NCI-H748 treated with DMSO at 0.1 percent for 48 hours (cell line): ENCODE measurements at places on chromosomes 3 and 15.

DNA sequence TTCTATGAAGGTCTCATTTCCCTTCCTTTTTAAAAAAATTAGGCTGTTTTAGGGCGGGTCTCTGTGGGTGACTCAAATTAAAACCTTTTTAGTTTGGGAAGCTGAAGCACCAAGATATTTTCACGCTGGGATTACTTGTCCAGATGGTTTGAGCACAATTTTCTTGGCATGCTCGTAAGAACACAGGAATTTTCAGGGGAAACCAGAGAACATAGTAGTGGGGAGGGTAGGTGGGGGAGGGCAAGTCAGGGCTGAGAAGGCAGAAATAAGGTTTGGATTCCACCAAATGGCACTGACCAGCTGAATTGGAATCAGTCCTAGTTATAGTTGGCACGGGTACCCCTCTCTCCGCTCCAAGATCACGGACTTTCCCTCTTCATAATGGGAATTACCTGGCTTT lies 97.3 kb upstream of the LRIG1 start:
- no peak for DNase-seq

- DNase-seq = no peak
Observed at GRCh38 chr3:188605905-188606304, 451.9 kb downstream of the LPP start.

DNA sequence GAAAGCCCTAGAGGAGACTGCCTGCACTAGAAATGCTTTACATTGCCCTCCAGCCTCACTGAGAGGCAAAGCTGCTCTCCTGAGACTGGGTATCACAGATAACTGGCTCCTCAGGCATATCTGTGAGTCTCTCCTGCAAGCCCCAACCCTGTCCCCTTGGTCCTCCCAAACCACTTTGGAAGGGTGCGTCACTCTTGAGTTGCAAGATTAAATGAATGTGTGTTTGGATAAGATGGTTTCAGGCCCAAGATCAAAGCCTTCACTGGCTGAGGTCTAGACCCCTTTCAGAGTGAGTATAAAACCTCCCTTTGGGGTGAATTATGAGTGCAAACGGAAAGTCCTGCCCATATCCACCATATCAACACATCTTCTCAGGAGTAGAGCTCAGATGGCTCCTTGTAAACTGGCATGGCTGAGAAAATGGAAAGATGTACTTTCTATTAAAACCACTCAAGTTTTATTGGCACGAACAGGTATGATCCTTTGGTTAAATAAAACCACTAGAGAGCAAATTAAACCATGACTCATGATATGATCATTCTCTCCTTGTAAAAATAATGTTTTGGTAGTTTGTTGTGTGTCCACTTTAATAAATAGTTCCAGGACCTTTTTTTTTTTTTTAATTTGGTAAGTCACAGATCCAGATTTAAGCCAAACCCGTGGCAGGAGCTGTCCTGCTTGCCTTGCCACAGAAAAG lies 164.0 kb downstream of the CHST2 start:
- no peak for DNase-seq

DNA sequence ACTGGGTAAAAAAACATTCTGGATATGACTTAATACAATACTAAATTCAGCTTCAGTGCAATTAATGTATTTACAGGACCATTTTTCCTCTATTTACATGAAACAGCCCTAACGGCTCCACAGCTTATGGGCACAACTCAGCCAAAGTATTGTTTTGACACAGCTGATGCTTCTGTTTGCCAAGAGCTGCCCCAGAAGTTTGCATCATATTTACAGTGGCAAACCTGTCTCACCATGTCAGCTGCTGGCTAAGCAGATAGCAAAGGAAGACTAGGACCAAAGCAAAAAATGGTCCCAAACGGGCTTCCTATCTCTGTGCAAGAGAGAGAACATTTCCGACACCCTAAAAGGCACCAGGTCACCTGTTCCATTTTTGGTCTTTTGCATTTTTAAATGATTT lies 94.5 kb downstream of the ADAMTS9 start:
- peak; percentile 15 for DNase-seq

- DNase-seq = peak; percentile 5
Observed at GRCh38 chr15:62593681-62594399, 428.8 kb upstream of the C2CD4B start.

DNA sequence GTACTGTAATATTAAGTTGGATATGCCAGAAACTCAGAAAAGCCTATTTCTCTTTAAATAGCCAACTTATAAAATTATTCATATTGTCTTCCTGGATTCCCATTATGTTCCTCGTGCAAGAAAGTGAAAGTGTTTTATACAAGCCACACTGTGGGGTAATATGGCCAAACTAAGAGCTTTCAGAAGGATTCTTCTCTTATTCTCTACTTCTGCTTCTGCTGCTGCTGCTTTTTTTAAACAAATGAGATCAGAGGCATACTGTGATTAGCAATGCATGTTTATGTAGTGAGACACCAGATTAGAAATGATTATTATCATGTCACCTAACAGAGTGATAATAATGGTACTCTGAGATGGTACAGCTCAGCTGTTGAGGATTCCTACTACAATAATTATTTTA lies 1026.5 kb upstream of the CFAP20DC start:
- no peak for DNase-seq

- no peak for DNase-seq
Observed at GRCh38 chr15:39128746-39129145, 452.1 kb upstream of the THBS1 start.
